Esophagus muscularis mucosa (tissue), 4 donors: ENCODE measurements at places on chromosomes 1 and 21. TPM values are rescaled to one million over a fixed set of nuclear protein-coding genes. Genes with fewer than 3 reads are reported as not detected.
A peak's percentile ranks its signal among the peaks of the same experiment; 100 is the strongest.

- no peak for DNase-seq
- no peaks in the 10 kb centered on the region for H3K4me1 ChIP-seq
These were observed 540.0 kb downstream of the KIF26B start for GRCh38 chr1:245694753-245695195.

The C1QC gene
- total RNA-seq, result 311 TPM

- H3K4me1 ChIP-seq, result peaks cover 10% of the 10 kb centered on the region
- H3K4me3 ChIP-seq, result no peak overlapping the region
- H3K27ac ChIP-seq, result no peak overlapping the region
- no peak for DNase-seq
- H3K36me3 ChIP-seq, result no peaks in the 10 kb centered on the region
These were observed 167.4 kb downstream of the TNFSF18 start for GRCh38 chr1:172883387-172883791.

The RNU1-3 gene
- total RNA-seq, result not detected

DNA sequence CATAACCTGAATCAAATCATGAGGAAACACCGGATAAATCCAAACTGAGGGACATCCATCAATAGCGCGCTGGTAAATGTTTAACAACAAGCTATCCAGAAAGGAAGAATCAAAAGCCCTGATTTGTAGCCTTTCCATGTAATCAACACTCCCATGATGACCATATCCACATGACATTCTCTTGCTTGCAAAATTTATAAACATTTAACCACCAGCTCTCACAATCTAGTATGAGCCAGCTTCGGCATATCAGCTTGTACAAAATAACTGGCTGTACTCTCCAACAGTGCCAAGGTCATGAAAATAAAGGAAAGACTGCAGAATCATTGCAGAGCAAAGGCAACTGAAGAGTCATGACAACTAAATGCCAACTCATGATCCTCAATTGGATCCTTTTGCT lies 15.7 kb downstream of the HSD11B1 start:
- H3K36me3 ChIP-seq, result no peaks in the 10 kb centered on the region
- H3K27me3 ChIP-seq, result no peaks in the 10 kb centered on the region
- no peak overlapping the region for H3K4me3 ChIP-seq

The GREM2 gene
- 2.8 TPM for total RNA-seq

- H3K27me3 ChIP-seq, result peaks cover 21% of the 10 kb centered on the region
- H3K27ac ChIP-seq, result no peak overlapping the region
- H3K36me3 ChIP-seq, result no peaks in the 10 kb centered on the region
- H3K4me1 ChIP-seq, result no peaks in the 10 kb centered on the region
- no peak for DNase-seq
- no peak overlapping the region for H3K4me3 ChIP-seq
These were observed 144.2 kb upstream of the POGK start for GRCh38 chr1:166695115-166695514.

- H3K4me1 ChIP-seq, result no peaks in the 10 kb centered on the region
- peaks cover 13% of the 10 kb centered on the region for H3K36me3 ChIP-seq
- H3K27me3 ChIP-seq, result no peaks in the 10 kb centered on the region
- DNase-seq, result no peak
These were observed 32.4 kb downstream of the TBCE start for GRCh38 chr1:235399661-235400060.

DNA sequence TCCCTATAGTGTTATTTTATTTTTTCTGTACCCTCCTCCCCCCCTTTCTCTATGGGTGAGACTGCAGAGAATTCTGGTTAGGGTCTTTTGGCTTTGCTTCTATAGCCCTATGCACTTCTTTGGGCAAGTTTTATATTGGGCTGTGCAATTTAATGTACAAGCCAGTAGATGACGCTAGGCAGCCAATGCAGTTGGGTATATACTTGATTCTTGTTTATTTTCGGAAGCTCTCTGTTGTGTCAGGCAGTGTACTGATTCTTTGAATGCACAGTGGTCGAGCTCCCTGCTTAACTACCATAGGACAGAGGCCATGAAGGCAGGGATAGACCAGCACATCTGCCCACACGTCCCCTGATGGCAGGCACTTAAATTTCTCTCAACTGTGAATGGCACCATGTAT lies 34.1 kb upstream of the GPR52 start:
- H3K27ac ChIP-seq, result no peak overlapping the region
- H3K36me3 ChIP-seq, result no peaks in the 10 kb centered on the region
- DNase-seq, result no peak
- H3K4me1 ChIP-seq, result peaks cover 4% of the 10 kb centered on the region
- H3K27me3 ChIP-seq, result no peaks in the 10 kb centered on the region

- no peak for DNase-seq
- no peaks in the 10 kb centered on the region for H3K36me3 ChIP-seq
- H3K4me1 ChIP-seq, result no peaks in the 10 kb centered on the region
- no peak overlapping the region for H3K4me3 ChIP-seq
- no peak overlapping the region for H3K27ac ChIP-seq
- H3K27me3 ChIP-seq, result no peaks in the 10 kb centered on the region
These were observed 498.1 kb downstream of the KIF26B start for GRCh38 chr1:245652660-245653427.

GRCh38 chr1:209862391-209863356 lies 34.9 kb downstream of the UTP25 start:
- H3K4me1 ChIP-seq, result no peaks in the 10 kb centered on the region
- no peaks in the 10 kb centered on the region for H3K36me3 ChIP-seq
- no peak for DNase-seq
- no peak overlapping the region for H3K27ac ChIP-seq
- H3K27me3 ChIP-seq, result no peaks in the 10 kb centered on the region
- H3K4me3 ChIP-seq, result no peak overlapping the region

- DNase-seq, result no peak
- no peaks in the 10 kb centered on the region for H3K27me3 ChIP-seq
- peak overlapping the region; percentile 96 for H3K27ac ChIP-seq
- H3K4me3 ChIP-seq, result peak overlapping the region; percentile 86
- no peaks in the 10 kb centered on the region for H3K36me3 ChIP-seq
These were observed 723 bp upstream of the GNAI3 start for GRCh38 chr1:109547463-109548320.

The ASCL5 gene
- not detected for total RNA-seq

GRCh38 chr1:164452549-164452948 lies 106.4 kb upstream of the PBX1 start:
- H3K27me3 ChIP-seq, result no peaks in the 10 kb centered on the region
- no peaks in the 10 kb centered on the region for H3K36me3 ChIP-seq
- no peak overlapping the region for H3K4me3 ChIP-seq
- no peak for DNase-seq
- H3K4me1 ChIP-seq, result no peaks in the 10 kb centered on the region

The RNU1-1 gene
- not detected for total RNA-seq

DNA sequence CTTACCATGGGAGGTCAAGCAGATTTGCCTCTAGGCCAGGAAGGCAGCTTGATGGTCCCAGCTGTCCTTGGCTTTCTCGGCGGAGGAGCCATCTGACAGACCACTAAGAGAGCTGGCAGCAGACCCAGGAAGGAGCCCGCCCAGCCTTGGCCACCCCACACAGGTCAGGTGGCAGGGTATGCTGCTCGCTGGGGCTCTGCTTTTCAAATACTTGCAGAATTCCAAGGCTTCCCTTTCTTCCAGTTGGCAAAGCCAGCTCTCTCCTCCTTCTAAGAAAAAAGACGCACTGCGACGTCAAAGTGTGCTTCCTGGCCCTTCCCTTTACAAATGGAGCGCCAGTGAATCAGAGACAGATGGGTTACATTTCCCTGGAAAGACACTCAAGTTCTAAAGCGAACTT lies 229.4 kb downstream of the CACNA1E start:
- H3K36me3 ChIP-seq, result no peaks in the 10 kb centered on the region
- DNase-seq, result no peak
- no peak overlapping the region for H3K4me3 ChIP-seq
- H3K27me3 ChIP-seq, result no peaks in the 10 kb centered on the region

DNA sequence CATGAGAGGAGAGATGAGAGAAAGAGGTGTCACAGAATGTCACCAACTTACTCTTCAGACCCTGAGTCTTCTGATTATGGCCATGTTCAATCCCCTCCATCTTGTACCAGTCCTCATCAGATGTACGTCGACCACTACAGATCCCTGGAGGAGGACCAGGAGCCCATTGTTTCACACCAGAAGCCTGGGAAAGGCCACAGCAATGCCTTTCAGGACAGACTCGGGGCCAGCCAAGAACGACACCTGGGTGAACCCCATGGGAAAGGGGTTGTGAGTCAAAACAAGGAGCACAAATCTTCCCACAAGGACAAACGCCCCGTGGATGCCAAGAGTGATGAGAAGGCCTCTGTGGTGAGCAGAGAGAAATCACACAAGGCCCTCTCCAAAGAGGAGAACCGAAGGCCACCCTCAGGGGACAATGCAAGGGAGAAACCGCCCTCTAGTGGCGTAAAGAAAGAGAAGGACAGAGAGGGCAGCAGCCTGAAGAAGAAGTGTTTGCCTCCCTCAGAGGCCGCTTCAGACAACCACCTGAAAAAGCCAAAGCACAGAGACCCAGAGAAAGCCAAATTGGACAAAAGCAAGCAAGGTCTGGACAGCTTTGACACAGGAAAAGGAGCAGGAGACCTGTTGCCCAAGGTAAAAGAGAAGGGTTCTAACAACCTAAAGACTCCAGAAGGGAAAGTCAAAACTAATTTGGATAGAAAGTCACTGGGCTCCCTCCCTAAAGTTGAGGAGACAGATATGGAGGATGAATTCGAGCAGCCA lies 8.0 kb downstream of the ELOA start:
- H3K27ac ChIP-seq, result no peak overlapping the region
- H3K27me3 ChIP-seq, result no peaks in the 10 kb centered on the region
- DNase-seq, result no peak
- H3K36me3 ChIP-seq, result peaks cover 56% of the 10 kb centered on the region
- no peak overlapping the region for H3K4me3 ChIP-seq

GRCh38 chr21:19286876-19287275 lies 883.3 kb upstream of the TMPRSS15 start:
- no peak overlapping the region for H3K27ac ChIP-seq
- H3K36me3 ChIP-seq, result no peaks in the 10 kb centered on the region
- H3K27me3 ChIP-seq, result no peaks in the 10 kb centered on the region
- H3K4me3 ChIP-seq, result no peak overlapping the region
- no peak for DNase-seq

DNA sequence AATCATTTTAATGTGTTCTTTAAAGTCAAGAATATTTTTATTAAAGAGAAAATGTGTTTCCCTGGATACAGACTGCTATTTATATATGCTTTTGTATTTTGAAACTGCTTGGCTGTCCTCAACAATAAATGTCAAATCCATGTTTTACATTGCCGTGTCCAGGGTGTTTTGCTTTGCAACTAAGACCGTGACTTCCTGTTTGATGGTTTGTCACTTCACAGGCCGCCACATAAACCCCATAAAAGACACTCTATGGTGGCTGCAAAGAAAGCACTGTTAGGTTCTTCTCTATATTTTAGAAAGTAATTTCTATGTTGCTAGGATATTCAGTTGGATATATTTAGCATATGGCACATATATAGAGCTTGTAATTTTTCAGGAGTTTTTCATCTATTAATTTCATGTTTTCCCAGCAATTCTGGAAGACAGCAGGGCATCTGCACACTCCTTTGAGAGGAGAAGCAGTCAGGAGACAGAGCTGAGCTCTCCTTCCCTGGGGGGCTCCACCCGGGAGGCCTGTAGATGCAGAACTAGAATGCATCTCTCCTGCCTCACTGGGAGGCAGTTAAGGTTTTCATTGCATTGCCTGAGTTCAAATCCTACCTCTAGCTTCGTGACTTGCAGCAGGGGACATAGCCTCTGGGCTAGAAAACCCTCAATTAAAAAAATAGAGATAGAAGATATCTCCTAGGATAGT lies 33.1 kb downstream of the PRDM2 start:
- no peak overlapping the region for H3K27ac ChIP-seq
- no peaks in the 10 kb centered on the region for H3K36me3 ChIP-seq
- DNase-seq, result no peak
- H3K27me3 ChIP-seq, result no peaks in the 10 kb centered on the region

DNA sequence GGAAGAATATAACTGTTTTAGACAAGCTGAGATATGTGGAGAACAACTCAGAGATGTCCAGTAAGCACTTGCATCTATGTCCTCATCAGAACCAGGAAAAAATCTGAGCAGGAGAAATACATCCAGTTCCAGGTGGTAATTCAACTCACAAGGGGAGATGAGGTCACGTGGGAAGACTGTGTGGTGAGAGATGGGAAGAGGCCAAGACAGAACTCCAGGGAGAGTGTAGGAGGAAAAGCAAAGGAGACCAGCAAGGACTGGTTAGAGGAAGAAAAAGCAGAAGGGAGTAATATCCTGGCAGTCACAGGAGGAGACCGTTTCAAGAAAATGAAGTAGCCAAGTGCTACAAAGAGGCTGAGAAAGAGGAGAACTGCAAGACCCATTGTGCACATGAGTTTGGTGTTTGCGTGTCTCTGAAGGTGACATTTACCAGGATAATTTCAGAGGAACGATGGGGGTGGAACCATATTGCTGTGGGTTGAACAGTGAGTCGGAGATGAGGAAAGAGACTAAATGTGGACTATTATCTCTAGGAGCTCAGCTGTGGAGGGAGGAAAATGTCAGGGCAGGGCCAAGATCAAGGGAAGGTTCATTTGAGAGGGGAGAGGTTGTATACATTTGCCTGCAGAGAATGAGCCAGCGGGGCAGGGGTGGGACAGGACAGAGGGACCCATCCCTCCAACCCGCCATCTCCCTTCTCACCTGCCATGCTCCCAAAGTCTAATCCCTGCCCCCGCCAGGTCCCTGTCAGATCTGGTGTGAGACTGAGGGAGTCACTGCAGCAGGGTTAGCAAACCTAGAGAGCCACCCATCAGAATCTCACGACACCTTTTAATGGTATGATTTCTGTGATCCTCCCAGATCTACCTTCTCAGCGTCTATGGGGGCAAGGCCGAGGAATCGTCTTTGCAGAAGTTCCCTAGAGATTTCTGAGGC lies 24.9 kb downstream of the SUSD4 start:
- peaks cover 2% of the 10 kb centered on the region for H3K4me1 ChIP-seq
- H3K36me3 ChIP-seq, result no peaks in the 10 kb centered on the region
- H3K27ac ChIP-seq, result no peak overlapping the region
- DNase-seq, result no peak

- H3K27ac ChIP-seq, result no peak overlapping the region
- no peak for DNase-seq
- H3K36me3 ChIP-seq, result no peaks in the 10 kb centered on the region
- no peak overlapping the region for H3K4me3 ChIP-seq
- no peaks in the 10 kb centered on the region for H3K27me3 ChIP-seq
- no peaks in the 10 kb centered on the region for H3K4me1 ChIP-seq
These were observed 316.2 kb downstream of the HMCN1 start for GRCh38 chr1:186050360-186050759.

The SGIP1 gene
- total RNA-seq, result 13.0 TPM

The LCE1C gene
- total RNA-seq, result not detected

- H3K27me3 ChIP-seq, result no peaks in the 10 kb centered on the region
- H3K36me3 ChIP-seq, result no peaks in the 10 kb centered on the region
- no peak overlapping the region for H3K4me3 ChIP-seq
These were observed 8.0 kb upstream of the LEPR start for GRCh38 chr1:65412256-65412983.

DNA sequence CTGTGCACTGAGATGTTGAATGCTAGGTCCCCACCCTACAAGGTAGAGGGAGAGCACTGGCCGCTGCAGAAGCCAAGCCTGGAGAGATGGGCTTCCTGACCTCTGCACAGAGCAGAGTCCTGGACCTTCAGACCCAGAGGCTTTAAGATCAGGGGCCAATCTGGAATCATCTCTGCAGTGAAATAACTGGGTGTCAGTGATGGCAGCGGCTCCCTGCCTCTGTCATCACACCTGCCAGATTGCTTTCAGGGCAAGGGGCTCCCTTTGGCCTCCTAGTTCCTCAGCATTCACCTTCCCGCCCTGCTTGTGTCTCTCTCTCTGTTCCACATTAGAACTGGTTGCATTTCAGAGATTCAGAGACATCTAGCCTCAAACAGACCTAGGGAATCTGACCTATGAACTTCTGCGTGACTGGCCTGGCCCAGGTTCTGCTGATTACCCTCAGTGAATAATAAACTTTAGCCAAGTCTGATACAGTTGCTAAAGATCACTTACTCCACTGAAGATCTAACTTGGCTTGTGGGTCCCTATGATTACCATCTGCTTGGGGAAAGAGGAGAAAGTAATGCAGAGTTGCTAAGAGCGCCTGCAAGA lies 87.8 kb downstream of the ATP1A1 start:
- H3K4me3 ChIP-seq, result no peak overlapping the region
- no peaks in the 10 kb centered on the region for H3K27me3 ChIP-seq
- no peaks in the 10 kb centered on the region for H3K4me1 ChIP-seq
